ENCODE measurements at places on chromosomes 13 and 19. TPM values are rescaled to one million over a fixed set of nuclear protein-coding genes. Genes with fewer than 3 reads are reported as not detected.

SPACA4 gene
- not detected for total RNA-seq

IQCN gene
- total RNA-seq = 6.0 TPM

TNNT1 gene
- total RNA-seq = 3.6 TPM

FAAP24 gene
- 1.3 TPM for total RNA-seq

RUBCNL gene
- total RNA-seq = 1.5 TPM

POMP gene
- 39.2 TPM for total RNA-seq

All from ovary (tissue), 10 donors.